NAMALWA (cell line): ENCODE measurements at places on chromosomes 5 and 9.

DNA sequence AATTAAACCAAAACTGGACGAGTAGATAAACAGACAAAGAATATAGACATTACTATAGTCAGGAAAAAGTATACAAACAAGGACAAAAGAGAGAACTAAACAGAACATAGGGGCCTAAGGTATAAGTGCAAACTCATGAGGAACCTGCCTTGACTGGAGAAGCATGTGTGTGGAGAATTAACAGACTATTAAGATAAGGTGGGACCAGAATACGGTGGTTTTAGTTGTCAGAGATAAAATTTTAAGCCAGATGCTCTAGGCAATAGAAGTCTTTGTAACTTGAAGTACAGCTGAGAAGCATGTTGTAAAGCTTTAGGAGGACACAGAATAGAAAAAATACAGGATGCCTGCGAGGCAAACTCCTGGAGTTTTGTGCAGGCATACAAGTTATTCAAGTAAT is 707.1 kb downstream of the PTPRD start:
- no peak for DNase-seq

DNA sequence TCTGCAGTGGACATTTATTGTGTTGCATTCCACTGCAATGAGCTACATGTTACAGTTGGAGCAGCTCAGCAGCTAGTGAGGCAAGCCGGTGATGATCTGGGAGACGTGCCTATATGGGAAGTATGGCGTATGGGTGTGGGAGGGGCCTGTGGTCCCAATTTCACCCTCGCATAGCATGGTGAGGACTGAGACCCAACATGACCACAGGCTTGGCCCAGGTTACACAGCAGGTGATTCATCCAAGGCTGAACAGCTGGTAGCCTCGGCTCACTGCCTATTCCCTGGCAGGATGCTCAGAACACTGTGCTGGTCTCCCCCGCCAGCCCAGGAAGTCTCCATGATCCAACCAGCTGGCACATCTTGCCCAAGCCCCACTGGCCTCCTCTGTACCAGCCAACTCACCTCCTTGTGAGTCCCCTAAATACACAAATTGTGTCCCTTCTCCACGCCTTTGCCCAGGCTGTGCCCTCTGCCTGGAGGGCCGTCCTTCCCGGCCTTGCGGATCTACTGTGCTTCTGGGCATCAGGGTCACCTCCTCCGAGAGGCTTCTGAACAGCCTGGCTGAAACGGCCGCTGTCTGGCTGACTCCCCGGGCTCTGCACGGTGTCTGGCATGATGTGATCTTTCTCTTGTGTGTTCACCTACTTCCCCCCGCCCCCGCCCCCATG is 81.4 kb downstream of the NSUN2 start:
- DNase-seq, result no peak

- no peak for DNase-seq
These were observed 65.3 kb downstream of the CWC27 start for GRCh38 chr5:64834037-64834436.

DNA sequence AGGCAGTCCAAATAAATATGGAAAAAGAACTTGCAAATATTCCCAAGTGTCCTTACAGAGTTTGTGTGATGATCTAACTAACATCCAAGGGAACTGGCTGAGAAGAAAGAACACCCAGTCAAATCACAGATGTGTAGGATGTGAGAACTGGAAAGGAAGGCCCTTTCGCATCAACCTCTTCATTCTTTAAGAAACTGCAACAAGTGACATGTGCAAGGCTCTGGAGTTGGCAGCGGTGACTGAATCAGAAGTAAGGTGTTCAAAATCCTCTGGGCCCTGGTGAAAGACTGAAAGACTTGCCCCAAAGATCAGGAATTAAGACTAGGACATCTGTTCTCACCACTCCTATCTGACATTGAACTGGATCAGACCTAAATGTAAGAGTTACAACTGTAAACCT is 88.7 kb downstream of the RAPGEF1 start:
- DNase-seq, result no peak

DNA sequence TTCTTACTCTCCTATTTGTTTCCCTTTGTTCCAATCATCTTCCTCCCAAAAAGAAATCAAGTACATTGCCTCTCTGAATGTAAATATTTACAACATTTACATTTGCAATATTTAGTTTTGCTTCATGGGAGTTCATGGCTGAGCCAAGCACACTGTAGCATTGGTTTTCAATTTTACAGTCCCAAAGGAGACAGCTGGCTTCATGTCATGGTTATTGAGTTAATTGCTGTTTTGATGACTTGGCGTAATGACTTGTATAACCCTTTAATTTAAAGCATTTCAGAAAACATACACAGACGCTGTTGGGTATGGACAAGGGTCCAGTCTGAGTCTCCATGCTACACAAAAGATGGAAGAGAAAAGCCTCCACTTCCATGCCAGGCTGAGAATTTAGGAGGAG is 25.6 kb upstream of the VLDLR start:
- DNase-seq, result no peak

- DNase-seq, result no peak
These were observed 256.5 kb upstream of the ZNF608 start for GRCh38 chr5:125002727-125003598.

DNA sequence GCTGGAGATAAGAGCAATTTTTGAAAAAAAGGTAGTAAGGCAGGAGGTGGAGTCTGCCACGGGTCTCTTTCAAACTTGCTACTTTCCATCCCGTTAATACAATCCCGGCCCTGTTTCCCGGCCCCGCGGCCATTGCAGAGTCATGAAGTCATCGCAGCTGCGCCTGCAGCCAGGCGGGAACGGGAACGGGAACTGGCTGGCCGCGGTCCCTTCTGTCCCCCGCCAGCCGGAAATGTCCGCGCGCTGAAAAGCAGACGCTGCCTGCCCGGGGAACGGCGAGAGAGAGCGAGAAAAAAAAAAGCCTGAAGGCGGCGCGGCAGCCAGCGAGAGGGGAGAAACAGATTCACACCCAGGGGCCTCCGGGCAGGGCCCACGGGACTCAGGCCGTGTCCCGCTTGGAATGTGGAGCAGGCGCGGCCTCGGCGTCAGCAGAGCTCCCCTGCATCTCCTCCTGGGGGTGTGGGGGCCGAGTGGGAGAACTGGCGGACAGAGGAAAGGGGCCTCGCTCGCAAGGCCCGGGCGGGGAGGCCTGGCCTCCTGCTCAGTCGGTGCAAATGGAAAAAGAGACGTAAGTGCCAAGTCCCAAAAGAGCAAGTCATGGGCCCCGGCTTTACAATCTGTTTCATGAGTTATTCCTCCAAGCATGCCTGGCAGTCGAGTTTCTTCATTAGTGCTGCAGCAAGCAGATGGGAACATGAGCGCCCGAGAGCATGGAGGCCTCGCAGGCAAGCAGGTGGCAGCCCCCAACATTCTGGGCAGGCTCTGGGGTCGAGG is 201.2 kb upstream of the GAS1 start:
- no peak for DNase-seq
